SW480 (cell line): ENCODE measurements at places on chromosomes 2 and 18.

DNA sequence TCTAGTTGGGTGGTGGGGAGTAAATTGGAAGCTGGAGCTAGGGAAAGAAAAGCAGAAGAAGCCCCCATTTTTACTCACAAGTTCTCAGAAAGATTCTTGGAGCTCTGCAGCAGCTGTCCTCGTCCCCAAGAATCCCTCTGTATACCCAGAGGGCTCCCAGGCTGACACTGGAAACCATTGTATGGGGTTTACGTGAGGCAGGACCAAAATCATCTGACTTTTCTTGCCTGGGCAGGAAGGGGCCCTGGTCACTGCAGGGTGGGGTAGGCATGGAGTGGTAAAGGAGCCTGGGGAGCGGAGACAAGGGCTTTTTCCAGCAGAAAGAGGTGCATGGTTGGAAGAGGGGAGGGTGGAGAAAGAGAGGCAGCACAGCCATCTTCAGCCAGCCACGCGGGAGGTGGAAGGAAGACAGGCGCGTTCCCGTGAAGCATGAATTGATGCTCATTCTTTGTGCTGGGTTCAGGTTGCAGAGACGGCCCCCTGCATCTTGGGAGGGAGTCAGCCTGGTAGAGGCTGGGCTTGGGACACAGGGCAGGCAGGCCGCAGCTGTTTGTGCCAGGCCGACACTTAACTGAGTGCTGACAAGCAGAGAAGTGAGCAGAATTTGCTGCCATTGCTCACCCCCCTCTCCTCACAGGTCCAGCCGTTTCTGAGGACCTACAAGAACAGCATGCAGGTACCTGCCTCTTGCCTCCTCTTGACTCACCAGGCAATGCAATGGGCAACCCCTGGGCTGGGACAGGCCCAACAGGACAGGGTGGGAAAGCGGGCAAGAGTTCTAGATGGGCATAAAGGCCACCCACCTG, 94.8 kb downstream of the PLB1 start:
- DNase-seq = no peak

GRCh38 chr2:75896779-75897366, 186.2 kb upstream of the GCFC2 start:
- DNase-seq = peak; percentile 74

DNA sequence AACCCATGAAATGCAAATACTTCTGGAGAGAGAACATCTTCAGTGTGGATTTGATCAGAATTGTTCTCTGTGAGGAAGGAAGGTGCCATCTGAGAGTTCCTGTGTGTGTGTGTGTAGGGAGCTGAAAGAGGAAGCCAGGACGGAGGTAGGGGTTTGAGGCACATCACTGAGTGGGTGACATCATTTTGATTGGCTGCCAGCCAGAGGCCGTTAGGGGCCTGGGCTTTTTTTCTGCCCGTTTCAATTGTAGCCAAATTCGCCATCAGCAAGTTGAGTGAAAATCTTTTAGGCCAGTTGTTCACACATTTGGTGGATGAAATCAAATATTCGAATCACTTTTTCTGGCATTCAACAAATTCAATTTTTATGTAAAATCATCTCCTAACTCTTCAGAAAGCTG, 48.9 kb downstream of the TSN start:
- DNase-seq = peak; percentile 26

GRCh38 chr18:36446059-36446458, 148.5 kb downstream of the FHOD3 start:
- no peak for DNase-seq

- DNase-seq = no peak
Observed at GRCh38 chr2:5473635-5474034, 218.5 kb upstream of the SOX11 start.

GRCh38 chr2:95008996-95009395, 16.5 kb upstream of the MAL start:
- no peak for DNase-seq

- no peak for DNase-seq
Observed at GRCh38 chr2:138395565-138396306, 105.8 kb upstream of the SPOPL start.
